Fibroblast of upper back skin (primary cell): ENCODE measurements at places on chromosomes 7 and 10.
A peak's percentile ranks its signal among the peaks of the same experiment; 100 is the strongest.

DNA sequence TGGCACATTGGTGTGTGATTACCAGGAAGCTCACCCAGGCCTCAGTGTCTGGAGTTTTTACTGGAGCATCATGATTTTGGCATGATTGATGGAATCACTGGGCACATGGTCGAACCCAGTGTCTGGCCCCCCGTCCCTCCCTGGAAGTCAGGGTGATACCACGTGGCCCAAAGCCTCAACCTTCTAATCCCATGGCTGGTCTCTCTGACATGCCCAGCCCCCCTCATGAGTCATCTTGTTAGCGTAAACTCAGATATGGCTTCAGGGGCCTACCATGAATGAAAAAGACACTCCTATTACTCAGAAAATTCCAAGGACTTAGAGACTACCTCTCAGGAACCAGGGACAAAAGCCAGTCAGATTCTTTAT, 109.3 kb downstream of the GRK5 start:
- peak; percentile 87 for DNase-seq

GRCh38 chr7:93897680-93898079, 7.1 kb upstream of the TFPI2 start:
- no peak for DNase-seq

- DNase-seq = peak; percentile 20
These were observed 157.2 kb upstream of the ZNF92 start for GRCh38 chr7:65216469-65216868.

GRCh38 chr7:158264881-158265742, 322.5 kb downstream of the PTPRN2 start:
- no peak for DNase-seq

DNA sequence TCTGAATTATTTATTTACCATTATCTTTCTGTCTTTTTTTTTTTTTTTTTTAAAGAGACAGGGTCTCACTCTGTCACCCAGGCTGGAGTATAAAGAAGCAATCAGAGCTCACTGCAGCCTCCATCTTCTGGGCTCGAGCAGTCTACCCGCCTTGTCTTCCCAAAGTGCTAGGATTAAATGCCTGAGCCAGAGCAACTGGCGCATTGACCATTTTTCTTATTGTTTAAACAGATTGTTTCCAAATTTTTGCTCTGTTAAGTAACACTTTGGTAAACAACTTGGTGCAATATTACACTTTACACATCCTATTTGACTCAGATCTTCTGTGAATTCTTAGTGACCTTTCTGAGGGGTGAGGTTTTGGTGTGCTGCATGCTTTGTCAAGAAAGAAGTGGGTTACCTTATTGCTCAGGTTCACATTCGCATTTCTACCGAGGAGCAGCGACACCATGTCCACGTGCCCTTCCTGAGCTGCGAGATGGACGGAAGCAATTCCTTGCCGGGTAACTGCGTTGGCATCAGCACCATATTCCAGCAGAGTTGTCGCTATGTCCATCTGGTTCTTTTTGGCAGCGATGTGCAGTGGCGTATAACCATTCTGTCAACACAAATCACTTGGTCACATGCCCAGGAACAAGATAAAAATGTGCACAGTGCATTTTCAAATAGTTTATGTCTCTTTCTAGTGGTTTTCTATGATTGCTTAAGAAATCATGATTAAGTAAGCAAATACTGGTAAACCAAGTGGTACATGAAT, 203.2 kb downstream of the ANK3 start:
- no peak for DNase-seq

- no peak for DNase-seq
These were observed 636.8 kb downstream of the PHTF2 start for GRCh38 chr7:78435355-78435754.

DNA sequence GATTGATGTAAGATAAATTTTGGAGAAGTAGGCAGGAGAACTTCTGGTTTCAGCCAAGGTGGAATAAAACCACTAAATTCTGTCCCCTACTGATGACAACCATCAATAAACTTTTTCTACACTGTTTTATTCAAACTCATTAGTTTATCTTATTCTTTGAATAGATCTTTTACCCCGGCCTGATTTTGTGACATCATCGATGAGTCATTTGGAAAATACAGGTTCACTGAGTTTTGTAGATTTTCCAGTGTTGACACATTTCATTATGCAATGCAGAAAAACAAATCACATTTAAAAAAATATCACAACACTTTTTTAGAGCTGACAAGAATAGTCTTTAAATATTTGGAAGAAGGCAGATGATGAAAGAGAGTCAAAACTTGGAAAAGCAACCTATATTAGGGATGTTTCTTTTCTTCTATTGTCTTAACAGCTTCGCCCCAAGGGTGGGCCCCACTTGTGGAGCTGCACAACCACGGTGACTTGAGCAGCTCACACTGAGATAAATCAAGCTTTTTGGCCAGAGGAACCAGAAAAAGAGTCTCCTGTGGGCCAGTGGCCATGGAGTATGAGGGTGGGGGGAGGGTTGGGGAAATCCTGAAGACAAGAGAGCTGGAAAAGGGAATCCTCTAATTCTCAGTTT, 112.8 kb downstream of the PTEN start:
- no peak for DNase-seq

DNA sequence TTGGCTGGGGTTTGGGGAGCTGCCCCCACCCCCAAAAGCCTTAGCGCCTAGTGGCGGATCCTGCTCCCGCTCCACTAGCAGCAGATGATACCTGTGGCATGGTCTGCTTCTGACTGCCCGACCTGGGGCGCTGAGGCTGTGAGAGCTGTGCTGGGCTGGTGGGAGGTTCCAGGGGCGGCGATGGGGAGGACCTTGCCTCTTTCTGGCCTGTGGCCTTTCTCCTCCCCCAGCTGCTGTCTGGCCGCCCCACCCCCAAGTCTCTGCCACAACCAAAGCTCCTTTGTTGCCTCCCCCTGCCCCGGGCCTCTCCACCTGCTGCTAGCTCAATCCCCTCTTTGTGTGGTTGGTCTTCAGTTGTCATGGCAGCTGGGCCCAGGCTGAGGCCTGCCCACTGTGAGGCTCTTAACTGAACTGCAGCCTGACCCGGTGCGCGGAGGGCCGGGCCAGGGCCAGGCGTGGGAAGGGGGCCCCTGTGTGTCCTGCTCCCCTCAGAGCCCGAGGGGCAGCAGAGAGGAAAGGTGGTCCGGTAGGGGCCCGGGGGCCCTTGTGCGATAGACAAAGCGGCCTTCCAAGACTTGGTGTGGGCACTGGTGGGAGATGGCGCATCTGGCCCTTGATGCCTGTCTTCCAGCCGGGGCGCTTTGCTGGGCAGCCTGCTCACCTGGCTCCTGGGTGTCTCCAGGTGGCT, 4.7 kb downstream of the ZNF775 start:
- no peak for DNase-seq

DNA sequence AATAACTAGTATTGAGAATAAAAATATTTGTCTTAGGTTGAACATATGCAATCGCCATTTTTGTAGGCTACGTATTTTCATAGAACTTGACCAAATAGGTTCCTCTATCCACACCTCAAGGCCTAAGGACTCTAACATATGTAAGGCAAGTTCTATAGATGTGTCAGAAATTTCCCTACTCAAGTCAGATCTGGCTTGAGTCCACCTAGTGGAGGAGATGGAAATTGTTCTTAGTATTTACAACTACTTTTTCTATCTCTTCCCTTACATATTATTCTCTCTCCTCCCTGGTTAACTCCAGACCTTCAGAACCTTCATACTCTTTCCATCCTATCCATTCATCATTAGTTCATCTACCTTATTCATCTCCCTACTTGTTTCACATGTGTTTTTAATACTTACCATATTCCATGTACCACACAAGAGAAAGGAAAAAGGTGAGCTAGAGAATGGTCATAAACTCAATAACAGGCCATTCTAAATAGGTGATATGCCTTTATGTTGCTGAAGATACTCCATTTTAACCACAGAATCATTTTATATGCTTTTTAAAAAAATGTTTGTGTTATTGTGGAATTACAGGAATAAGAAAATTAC, 174.5 kb upstream of the HDAC9 start:
- peak; percentile 58 for DNase-seq

GRCh38 chr10:117818721-117819120, 228.0 kb downstream of the RAB11FIP2 start:
- DNase-seq = peak; percentile 21
